Stimulated activated CD8-positive, alpha-beta memory T cell treated with anti-CD3 and anti-CD28 coated beads, Interleukin-15, amount 100 ng/mL, for 48 hours (primary cell): ENCODE measurements at places on chromosomes 6 and 20.

DNA sequence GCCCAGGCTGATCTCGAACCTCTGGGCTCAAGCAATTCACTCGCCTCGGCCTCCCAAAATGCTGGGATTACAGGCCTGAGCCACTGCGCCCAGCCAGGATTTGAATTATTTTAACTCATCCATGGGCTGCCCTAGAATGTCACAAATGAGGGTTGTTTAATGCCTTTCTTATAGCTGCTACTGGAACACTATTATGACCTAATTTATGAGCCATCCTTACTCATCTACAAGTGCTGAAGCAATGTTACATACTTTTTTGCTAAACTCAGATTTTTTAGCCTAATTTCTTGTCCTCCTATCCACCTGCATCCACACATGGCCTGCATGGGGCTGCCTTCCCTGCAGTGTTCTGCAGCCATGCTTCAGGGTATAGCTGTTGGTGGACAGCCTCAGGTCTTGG, 59.9 kb downstream of the RTN4IP1 start:
- no peak for DNase-seq

- no peak for DNase-seq
Observed at GRCh38 chr6:2961506-2961905, 9.9 kb downstream of the SERPINB6 start.

GRCh38 chr20:19975901-19976300, 41.3 kb upstream of the NAA20 start:
- DNase-seq = no peak

DNA sequence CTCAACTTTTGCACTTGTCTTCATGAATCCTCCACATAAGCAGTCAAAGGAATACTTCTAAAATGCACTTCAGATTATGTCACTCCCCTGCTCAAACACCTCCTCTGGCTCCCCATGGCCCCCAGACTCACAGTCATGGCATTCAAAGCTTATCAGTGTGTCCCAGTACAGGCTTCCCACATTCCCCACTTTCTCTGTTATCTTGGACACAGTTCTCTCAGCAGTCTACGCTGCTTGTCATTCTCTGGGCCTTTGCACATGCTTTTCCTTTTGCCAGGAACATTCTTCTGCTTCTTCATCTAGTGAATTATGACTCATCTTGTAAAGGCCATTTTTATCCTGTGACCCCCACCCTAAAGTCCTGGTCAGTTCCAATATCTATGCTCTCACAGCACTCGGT, 31.8 kb downstream of the SLC13A3 start:
- DNase-seq = no peak

DNA sequence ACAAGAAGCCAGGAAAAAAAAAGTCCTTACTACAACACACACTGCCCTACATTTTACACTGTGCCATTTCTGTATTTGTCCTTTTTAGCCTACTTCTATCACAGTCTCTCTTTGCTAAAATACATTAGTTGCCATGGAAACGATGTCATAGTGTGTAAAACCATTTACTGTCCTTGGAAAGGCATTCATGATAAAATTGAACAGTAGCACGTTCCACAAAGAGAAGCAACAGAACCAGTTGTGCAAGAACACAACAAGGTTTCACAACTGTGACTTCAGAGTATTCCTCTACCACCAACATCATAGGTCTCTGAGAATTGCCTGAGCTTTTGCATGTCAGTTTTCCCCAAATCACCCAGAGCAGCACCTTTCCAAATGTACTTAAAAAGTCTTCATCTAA, 20.5 kb downstream of the FYN start:
- no peak for DNase-seq

DNA sequence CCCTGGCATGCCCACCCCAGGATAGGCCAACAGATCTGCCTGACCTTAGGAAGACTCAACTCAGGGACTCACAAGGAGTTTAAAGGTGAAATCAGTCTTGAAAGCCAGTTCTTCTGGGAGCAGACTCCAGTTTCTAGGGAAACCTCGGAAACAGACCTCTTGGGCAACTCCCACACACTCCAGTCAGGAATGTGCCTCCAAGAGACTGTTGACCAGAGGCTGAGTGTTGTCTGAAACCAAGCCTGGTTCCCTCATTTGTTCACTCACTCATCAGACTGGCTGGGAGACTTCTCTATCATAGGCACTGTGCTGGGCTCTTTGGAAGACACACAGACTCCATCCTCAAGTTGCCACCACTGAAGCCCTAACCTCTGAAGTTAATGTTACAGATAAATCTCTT, 1.8 kb downstream of the TREM1 start:
- DNase-seq = no peak

DNA sequence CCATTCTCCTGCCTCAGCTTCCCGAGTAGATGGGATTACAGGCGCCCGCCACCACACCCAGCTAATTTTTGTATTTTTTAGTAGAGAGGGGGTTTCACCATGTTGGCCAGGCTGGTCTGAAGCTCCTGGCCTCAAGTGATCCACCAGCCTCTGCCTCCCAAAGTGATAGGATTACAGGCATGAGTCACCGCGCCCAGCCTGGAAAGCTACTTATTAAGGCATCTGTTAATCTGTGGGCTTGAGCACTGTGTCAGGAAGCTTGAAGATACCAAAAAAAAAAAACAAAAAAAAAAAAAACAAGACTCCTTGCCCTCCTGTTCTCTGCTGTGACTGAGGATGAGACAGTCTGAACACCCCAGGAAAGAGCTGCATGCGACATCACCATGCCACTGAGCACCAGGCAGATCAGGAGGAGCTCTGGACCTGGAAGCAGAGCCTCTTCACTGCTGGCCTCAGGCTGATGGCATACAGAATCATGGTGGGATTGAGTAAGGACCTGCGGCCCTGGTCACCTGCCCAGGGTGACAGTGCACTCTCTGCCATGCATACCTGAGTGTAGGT, 166.5 kb upstream of the SNX9 start:
- DNase-seq = no peak

DNA sequence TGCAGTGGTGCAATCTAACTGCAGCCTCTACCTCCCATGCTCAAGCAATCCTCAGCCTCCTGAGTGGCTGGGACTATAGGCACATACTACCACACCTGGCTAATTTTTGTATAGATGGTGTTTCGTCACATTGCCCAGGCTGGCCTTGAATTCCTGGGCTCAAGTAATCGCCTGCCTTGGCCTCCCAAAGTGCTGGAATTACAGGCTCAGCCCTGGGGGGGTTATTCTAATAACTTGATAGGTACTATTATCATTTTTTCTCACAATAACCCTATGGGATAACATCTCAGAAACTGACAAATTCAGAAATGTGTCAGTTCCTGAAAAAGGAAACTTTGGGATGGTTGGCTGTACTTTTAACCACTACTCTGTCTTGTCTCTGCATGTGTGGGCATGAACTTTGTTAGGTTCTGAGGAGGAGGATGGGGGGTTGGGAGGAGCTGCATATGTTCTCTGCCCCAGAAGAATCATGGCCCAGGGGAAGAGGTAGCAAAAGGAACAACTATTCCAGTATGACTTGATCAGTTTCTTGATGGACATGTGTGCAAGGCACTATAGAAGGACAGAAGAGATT, 169.9 kb downstream of the CARMIL1 start:
- no peak for DNase-seq

GRCh38 chr20:40679184-40679583, 9.9 kb downstream of the MAFB start:
- DNase-seq = no peak

DNA sequence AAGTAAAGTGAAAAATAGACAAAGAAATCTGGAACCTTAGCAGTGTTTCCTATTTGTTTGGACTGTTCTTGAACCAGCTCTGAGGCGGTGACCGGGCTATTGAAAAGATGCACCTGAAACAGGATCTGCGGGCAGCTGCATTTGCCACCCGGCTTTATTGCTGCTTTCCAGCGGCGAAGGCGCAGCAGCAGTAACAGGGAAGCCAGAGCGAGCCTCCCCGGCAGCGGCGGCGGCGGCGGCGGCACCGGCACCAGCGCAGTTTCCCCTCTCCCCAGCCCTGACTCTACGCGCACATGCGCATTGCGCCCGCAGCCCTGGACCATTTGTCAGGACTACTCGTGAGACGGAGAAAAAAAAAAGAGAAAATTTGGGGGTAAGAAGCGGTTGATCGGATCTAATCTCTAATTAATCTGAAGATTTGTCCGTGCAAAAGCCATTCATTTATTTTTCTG, at the start of gene L3MBTL3:
Gene L3MBTL3, plus strand, starts transcription at position 290 of the 452 bp plus-strand sequence. CDS start 24,119 bp downstream, outside the sequence.
- peak; percentile 81 for DNase-seq

DNA sequence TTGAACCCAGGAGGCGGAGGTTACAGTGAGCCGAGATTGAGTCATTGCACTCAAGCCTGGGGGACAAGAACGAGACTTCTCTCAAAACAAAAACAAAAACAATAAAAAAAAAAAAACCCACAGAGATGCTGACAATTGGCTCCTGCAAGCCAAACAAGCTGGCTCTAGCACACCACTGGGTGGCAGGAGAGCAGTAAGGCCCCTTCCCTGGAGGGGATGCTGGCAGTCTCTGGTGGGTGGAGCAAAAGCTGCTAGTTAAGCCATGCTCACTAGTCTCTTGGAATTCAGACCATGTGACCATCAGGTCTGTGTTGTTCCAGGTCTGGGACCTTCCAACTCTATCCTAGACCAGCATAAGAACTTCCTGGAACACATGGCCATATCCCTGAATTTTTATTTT, 18.9 kb upstream of the DSN1 start:
- no peak for DNase-seq

DNA sequence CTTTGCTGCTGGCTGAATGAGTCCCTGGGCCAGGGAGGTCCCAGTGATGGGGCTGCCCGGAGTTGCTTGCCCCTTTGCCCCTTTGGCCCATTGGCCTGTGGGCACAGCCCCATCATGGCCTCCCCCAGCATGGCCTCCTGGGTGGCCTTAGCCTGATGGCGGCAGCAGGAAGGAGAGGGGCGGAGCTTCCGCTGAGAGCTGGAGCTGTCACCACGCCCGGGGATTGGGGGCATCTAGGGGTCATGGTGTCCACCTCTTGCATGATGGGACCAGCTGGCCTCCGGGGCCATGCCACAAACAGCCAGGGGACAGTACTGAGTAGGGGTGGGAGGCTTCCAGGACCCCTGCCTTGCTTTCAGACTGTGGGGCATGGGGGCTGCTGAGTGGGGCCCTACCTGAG, 31.5 kb upstream of the GATA5 start:
- no peak for DNase-seq

GRCh38 chr20:41260734-41261220, 56.8 kb downstream of the ZHX3 start:
- DNase-seq = no peak

DNA sequence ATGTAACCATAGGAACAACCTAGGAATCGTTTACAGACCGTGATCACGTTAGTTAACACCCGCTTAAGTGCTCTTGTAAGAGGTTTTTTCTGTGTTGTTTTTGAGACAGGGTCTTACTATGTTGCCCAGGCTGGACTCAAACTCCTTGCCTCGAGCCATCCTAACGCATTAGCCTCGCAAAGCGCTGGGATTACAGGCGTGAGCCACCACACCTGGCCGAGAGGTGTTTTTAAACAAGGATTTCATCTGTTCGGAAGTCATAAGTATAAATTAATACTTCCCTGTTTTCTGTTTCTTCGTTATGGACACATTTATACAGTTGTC, 727 bp downstream of the MRS2 start:
- no peak for DNase-seq

DNA sequence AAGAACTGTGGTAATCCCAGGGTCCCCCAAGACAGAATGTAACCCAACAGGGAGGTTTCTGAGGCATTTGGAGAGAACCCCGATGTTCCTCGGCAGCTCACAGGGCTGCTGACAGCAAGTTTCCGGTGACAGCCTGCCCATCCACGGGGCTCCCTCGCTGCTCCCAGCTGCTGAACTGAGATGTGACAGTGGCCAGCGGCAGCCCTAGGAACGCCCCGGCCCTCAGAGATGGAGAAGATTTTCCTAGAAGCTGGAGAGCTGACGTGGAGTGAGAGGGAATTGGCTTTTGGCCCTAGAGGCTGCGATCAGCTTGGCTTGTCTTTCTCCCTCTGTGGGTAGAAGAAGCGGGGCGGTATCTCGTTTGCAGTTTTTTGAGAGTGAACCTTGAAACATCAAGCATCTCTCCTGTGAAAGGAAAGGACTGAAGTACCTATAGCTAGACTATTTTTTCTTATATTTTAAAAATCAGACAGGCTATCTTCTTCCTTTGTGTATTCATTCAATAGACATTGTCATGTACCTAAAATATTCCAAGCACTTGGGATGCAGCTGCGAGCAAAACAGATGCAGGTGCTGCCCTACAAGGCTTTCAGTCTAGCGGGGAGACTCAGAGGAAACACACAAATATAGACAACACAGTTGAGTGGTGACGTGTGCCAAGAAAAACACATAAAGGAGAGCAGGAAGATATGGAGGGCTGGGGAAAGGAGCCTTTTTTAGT, 28.4 kb upstream of the NFATC2 start:
- no peak for DNase-seq

DNA sequence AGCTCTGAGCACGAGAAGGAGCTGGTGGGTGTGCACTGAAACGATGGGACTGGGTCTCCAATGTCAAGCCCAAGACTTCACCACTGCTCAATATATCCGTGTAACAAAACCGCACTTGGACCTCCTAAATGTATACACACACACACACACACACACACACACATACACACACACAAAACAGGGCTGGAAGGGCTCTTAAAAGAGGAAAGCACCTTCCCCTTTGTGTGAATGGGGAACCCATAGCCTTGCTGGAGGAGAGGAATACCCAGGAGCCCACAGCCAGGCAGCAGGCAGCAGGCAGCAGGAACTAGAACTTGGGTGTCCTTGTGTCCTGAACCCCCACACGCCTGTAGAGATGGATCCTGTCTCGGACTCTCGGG, 29.8 kb downstream of the TGM2 start:
- DNase-seq = no peak

DNA sequence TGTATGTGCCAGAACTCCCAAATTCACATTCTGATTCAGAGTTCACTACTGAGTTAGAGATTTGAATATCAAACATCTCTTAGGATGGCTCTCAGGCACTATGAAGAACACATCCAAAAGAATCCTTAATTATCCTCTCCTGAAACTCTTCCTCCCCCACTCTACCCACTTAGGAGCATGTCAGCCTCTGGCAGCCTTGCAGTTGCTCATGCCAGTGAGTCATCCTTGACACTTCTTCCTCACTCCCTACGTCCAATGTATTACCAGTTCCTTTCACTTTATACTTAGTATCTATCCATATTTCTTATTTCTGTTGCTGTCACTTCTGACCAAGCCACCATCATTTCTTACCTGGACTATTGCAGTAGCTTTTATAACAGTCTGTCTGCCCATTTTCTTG, 192.0 kb upstream of the IMPG1 start:
- DNase-seq = no peak

- no peak for DNase-seq
Observed at GRCh38 chr6:127946388-127946787, 45.5 kb upstream of the THEMIS start.

GRCh38 chr20:63166193-63167020, 49.5 kb downstream of the YTHDF1 start:
- DNase-seq = no peak
